NCI-H187 (cell line): ENCODE measurements at places on chromosomes 3 and 15.

DNA sequence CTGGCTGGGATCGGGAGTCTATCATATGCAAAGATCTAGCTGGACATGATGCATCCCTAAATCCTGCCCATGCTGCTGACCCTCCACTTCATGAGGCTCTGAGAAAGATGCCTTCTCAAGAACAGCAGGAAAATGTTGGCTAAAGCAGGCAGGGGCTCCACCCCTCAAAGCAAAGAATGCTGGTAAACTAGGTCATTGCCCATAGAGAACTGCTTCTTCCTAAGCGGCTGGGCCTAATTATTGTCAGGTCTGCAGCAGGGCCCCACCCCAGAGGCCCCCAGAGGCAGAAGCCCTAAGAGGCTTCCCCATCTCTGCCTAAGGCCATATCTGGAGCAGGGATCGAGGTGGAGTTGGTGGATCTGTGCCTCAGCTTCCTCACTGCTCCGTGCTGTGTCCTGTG lies 447.4 kb upstream of the PROK2 start:
- no peak for DNase-seq

GRCh38 chr15:27094235-27094634 lies 123.3 kb downstream of the GABRG3 start:
- DNase-seq, result no peak

- DNase-seq, result no peak
Measured at GRCh38 chr15:46677491-46677890, 1039.8 kb upstream of the SEMA6D start.

GRCh38 chr3:155034786-155035185 lies 45.3 kb upstream of the MME start:
- no peak for DNase-seq

- no peak for DNase-seq
Measured at GRCh38 chr3:142337994-142338393, 109.8 kb downstream of the XRN1 start.

DNA sequence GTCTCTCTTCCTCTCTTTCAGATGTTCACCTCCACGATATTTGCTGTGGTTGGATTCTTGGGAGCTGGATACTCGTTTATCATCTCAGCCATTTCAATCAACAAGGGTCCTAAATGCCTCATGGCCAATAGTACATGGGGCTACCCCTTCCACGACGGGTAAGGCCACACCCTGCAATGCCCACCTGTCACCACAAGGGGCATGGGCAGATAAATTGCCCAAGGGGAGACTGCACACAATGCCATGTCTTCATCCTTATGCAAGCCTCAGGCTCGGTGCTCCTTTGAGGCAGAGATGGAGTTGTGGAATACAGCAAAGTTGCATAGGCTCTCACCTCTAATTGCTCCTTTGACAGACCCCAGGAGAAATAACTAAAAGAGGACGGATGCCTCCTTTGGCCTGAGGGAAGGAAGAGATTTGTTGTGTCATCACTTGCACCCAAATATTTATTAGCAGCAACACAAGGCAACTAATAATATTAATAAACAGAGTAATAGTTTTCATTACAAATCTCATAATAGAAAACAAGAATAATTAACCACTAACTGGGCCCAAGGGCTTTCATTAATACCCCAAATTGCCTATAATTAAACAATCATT lies 13.2 kb downstream of the TM4SF4 start:
- DNase-seq, result no peak

DNA sequence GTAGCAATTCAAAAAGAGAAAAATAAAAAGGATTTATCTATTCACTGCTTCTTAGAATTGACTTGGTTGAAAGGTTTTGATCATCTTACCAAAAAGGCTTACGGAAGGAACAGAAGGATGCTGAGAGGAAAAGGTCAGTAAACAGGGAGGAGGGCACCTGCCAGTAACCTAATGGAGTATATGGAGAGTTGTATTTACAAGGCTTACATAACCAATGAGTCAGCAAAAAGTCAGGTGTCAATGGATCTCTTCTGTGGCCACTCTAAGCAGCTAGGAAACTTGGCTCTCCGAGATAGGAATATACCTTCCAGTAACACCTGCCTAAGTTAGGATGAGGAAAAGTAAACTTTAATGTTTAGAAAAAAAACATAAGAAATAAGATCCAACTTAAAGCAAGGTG lies 80.5 kb upstream of the PLXND1 start:
- no peak for DNase-seq

DNA sequence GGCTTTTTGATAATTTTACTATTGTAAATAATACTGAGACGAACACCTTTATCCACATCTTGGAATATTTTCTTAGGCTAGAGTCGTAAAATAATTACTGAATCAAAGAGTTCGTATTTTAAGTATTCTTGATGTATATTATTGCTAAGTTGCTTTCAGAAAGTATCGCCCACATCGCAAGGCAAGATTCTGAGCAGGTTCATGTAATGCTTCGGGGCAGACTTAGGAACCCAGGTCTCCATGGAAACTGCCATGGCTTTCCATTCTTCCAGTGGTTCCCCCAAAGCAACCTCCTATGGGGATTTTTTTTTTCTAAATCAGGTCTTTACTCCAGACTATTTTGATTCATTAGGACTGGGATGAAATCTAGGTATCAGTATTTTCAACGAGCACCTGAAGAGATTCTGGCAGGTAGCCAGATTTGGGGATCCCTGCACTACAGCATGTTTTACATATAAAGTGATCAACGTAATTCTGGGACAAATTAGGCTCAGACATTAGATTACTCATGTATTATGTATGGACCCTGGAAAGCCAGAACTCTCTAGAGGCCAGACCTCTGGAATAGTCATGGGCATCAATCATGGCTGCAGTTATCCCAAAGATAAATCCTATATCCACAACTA lies 86.5 kb downstream of the B3GNT5 start:
- no peak for DNase-seq

DNA sequence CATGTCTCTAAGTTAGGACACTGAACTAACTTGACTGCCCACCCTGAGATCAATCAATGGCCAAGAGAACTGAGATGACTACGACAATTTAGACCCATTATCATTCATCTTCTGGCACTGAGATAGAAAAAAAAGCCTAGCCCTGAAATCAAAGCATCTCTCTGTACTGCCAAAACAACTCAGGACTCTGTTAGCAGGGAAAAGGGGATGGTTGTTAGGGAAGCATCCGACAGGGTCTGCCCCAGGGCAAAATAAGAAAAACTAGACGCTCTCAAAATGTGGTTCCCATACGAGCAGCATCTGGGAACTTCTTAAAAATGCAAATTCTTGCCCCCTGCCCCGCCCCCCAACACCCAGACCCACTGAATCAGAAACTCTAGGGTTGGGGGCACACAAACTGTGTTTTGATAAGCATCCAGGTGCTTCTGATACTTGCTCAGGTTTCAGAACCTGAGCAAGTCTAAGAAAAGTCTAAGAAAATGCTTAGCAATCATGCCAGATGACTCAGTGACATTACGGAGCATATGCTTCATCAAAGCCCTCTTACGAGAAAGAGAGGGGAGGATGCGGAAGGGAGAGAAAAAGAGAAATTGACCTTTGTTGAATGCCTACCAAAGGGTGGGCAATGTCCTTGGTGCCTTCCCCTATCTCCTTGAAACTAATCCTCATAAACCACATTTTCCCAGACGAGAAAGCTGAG lies 172.8 kb upstream of the HES1 start:
- no peak for DNase-seq

DNA sequence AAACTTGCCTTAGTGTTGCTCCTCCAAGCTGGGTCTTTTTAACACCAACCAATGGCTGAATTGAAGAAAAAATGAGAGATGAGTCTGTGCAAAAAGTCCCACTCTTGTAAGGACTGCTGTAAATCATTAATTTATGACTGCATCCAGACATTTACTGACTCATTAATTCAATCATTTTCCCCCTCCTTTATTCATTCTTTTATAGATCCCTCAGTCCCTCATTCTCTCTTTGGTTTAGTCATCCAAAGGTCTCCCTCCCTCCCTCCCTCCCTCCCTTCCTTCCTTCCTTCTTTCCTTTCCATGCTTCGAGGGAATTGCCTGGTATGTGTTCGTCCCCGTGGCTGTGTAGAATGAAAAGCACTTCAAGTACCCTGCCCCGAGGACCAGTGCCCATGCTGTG lies 35.3 kb upstream of the MRPS22 start:
- DNase-seq, result no peak

- DNase-seq, result no peak
Measured at GRCh38 chr15:70563561-70564095, 199.7 kb downstream of the UACA start.

GRCh38 chr3:172808969-172809546 lies 58.5 kb downstream of the ECT2 start:
- no peak for DNase-seq

DNA sequence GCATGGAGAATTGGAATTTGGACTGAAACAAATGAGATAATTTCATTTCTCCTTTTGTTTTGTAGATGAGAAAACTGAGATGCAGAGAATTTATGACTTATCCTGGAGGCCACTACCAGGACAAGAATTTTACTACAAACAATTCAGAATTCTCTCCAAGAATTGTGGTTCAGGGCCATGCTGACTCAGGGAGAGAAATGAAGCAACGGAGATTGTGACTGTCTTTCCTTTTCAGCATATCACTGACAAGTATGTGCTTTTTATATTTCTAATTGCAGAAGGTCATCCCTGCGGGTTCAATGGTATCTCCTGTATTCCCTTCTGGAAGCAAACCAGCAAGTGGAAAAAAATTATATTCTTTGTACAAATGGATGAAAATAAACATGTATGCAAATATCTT lies 170.8 kb upstream of the MITF start:
- DNase-seq, result no peak

DNA sequence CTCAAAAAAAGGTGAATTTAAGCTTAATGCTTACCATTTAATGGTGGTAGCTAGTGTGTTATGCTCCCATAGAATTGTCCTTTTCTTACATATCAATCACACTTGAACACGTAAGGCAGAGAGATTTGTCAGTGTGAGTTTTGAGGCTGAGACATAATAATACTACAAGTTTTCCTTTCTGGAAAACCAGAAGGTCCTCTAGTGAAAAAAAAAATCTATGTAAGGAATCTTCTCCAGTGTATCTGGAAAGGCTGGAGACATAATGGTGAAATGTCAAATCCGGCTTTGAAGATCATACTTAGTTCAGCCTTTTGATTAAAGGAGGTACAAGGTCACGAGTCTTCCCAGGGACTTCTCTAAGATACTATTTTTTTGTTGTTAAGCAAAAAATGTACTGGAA lies 3.4 kb downstream of the TSC22D2 start:
- DNase-seq, result no peak

GRCh38 chr3:57112206-57112605 lies 51.7 kb downstream of the SPATA12 start:
- no peak for DNase-seq
